ENCODE measurements at places on chromosomes 3 and 15. TPM values are rescaled to one million over a fixed set of nuclear protein-coding genes. Genes with fewer than 3 reads are reported as not detected.

SEMA5B gene
- total RNA-seq = 2.0 TPM

GHSR gene
- total RNA-seq = not detected

GNAT1 gene
- not detected for total RNA-seq

ITGB5 gene
- total RNA-seq = 397 TPM

ECE2 gene
- total RNA-seq = not detected

GCNT3 gene
- not detected for total RNA-seq

NR1D2 gene
- total RNA-seq = 40.0 TPM

COL6A6 gene
- not detected for total RNA-seq

VPS8 gene
- 93.8 TPM for total RNA-seq

GASK1A gene
- 8.2 TPM for total RNA-seq

NAALADL2 gene
- total RNA-seq = 4.0 TPM

RTP1 gene
- total RNA-seq = not detected

EFL1 gene
- 21.4 TPM for total RNA-seq

GOLGA8T gene
- not detected for total RNA-seq

RPLP1 gene
- total RNA-seq = 623 TPM

TBC1D23 gene
- total RNA-seq = 34.0 TPM

ERICH6 gene
- total RNA-seq = not detected

WNT7A gene
- 1.3 TPM for total RNA-seq

ATOSA gene
- total RNA-seq = 132 TPM

OR4M2 gene
- not detected for total RNA-seq

GPR156 gene
- 0.72 TPM for total RNA-seq

SHC4 gene
- total RNA-seq = 1.6 TPM
